ENCODE measurements at places on chromosomes 7 and 10. TPM values are rescaled to one million over a fixed set of nuclear protein-coding genes. Genes with fewer than 3 reads are reported as not detected.

GRCh38 chr7:158943234-158943633 lies 86.9 kb downstream of the DYNC2I1 start:
- no peak for DNase-seq

DNA sequence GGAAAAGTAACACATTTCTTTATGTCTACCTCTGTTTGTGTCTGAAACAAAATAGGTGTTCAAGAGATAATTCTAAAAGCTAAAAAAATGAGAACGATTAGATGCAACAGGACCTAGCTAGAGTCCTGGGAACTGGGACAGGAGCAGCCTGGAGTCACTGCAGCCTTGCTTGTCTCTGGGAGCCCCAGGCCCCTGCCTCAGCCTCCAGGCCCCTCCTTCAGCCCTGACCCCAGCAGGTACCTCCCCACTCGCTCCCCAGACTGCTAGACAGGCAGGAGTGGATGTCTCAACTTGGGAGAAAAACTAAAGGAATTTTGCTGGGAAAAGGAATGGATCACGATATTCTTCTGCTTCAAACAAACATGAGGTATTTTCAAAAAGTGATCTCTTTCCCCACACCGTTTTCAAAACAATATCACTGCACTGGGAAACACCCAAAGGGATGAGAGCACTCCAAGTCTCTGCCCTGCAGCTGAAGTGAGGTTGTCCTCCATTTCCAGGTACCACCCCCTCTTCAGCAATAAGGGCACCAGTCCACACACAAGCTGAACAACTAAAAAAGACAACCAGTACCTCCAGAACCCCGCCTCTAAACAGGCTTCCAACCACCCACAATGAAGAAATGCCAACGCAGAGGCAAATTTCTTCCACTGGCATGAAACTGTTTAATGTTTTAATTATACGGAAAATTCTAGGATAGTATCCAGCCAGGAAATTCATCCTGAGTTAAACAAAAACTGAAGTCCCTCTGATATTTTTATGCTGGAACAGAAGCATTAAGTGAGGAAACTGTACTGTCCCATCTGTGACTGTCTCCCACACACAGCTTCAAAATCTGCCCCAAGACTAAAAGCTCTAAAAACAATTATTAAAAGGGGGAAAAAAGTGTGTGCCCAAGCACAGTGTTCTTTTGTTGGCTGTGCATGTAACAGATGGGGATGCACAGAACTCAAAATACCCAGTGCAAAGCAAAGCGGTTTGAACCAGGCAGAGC lies 47.2 kb downstream of the XPNPEP1 start:
- DNase-seq, result no peak

DNA sequence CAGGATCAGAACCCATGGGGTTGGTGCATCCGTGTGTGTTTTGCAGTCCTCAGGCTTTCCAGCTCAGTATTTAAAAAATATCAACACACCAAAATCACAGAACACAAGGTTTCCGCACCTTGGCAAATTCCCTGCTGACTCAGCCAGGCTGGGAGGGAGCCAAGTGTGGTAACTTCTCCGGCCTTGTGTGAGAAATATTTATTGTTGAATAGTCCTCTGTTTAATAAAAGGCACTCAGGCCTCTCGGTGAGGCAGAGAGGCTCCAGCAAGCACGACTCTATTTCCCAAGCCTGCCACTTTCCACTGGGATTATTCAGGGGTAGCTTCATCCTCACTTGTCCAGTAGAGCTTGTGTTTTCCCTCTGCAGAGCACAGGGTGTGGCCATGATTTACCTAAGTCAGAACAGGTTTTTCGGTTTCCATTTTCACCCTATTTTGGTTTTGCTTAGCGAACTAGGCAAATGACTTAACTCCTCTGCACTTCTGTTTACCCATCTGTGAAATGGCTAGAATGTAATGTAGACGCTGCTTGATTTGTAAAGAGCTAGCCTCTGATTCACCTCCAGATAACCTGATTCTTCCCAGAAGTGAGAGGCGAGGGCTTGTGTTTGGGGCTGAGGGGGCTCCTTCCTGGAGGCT lies 13.0 kb upstream of the CHST15 start:
- DNase-seq, result peak; percentile 91

DNA sequence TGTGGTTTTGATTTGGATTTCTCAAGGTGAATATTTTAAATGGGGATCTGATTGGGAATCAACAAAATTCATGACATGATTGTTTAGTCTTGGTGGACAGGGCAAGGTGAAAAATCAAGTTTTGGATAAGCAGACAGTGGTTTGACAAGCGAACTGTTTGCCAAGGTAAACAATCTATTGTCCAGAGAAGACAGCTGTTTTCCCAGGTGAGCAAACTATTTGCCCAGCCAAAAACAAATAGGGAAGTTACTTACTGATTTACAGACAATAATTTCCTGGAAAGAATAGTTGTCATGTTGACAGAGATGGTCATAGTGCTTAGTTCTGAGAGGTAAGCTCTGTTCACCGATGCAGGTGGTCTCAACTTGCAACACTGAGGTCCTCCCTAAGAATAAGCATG lies 94.0 kb upstream of the STEAP1B start:
- DNase-seq, result peak; percentile 86

The NKX2-3 gene
- 0.07 TPM for total RNA-seq

The VCL gene
- 382 TPM for total RNA-seq
